ENCODE measurements at places on chromosomes 11 and 22.
A peak's percentile ranks its signal among the peaks of the same experiment; 100 is the strongest.

- peak; percentile 30 for DNase-seq
Measured at GRCh38 chr11:94876645-94877442, 96.5 kb downstream of the CWC15 start.

GRCh38 chr11:34487430-34487829 is 26.2 kb downstream of the ELF5 start:
- DNase-seq = no peak

DNA sequence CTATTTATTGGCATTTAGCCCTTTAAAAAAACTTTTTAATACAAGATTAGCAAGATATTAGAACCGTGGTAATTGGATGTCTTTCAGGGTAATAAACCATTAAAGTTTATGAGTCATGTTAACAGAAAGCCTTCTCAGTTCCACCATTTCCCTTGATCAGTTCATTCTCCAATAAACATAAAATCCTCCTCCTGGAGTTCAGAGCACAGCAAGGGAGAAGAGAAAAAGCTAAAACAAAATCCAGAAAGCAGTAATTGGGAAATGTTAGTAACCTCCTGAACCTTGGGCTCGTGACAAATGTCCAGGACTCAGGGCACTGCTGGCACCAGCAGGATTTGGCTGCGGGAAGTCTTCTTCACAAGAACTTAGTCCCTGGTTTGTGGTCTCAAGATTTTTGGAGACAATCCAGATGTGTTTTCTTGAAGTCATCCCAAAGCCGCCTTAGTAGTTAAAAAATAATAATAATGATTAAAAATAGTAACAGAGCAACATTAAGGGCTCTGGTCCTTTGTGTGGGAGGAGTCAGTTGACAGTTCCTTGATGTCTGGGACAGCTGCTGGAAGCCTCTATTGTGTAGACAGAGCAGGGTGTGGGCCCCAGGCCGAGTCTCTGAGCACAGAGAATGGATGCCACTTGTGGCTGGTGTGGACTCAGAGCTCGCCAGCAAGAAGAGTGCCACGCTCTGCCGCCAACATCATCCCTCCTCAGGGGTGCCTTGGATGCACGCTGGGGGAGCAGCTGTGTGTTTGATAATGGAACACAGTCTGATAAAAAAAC is 43.4 kb upstream of the PITPNB start:
- DNase-seq = no peak

DNA sequence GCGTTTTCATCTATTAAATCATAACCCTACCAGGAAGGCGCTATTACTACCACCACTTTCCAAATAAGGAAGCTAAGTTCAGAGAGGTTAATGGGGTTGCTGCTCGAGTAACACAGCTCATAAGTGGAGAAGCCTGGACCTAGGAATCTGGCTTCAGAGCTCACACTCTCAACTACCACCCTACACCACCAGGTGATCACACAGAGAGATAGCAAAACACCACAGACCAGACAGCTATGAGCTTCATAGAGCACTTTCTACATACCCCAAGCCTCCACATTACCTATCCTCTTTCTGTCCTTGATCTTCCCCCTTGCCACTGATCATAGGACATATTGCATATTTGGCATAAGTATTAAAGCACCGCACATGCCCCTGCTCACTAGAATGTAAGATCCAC is 65.4 kb downstream of the TIMP3 start:
- DNase-seq = no peak

DNA sequence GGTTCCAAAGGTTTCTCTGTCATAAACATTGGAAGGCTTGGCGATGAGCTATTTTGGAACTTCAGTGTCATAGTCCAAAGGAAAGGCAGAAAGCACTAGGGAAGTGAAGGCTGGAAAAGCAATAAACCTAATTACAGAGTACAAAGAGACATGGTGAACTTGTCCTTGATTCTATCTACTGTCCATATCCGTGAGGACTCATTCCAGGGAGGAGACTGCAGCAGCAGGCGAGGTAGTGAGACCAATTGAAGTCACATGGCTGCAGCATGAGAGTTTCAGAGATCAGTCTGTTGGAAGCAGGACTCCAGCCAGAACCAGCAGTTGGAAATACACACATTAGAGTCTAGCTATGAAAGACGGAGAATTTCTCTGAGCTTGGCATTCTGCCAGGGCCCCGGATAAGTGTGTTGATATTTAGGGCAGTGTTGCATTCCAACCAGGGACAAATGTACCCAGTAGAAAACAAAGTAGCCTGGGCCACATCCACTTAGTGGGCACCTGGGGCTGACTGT is 54.1 kb upstream of the ARHGAP42 start:
- DNase-seq = no peak

DNA sequence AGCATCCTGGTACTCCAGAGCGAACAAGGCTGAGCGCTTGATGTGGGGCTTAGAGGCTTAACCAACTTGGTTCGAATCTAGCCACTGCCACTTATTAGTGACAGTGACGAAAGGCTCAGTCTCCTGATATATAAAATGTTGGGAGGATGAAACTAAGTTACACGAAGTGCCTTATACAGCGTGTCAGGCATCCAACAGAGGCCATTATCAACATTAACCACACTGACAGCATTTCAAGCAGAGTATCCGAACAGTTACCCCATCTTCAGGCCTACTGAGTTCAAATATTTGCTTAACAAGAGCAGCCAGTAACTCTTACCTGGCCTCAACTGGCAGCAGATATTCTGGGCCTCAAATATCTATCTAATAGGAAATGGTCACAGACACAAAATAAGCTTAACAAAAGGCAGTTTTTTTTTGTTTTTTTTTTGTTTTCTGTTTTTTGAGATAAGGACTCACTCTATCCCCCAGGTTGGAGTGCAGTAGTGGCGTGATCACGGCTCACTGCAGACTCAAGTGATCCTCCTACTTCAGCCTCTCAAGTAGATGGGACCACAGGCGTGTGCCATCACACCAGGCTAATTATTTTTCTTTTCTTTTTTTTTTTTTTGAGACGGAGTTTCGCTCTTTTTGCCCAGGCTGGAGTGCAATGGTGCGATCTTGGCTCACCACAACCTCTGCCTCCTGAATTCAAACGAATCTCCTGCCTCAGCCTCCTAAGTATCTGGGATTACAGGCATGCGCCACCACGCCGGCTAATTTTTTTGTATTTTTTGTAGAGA is 2.9 kb downstream of the SERPIND1 start:
- no peak for DNase-seq

DNA sequence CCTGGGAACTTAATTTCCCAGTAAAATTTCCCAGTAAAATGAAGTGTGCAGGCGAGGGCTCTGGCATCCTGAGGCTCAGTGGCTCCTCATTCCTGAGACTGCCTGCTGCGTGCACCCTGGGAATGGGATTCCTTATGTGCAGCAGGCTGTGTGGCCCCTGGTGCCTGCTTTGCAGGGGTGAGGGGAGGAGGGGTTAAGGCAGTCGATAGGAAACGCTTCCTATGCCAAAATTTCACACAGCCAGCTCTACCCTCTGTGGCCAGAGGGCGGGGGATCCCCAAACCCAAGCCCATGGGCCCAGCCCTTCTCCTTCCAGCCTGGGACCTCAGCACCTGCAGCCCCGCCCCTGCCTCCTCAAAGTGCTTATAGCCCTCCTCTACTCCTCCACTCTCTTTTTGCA is 12.1 kb upstream of the BAIAP2L2 start:
- no peak for DNase-seq

GRCh38 chr11:827897-828192 is at the start of gene CRACR2B:
TSS of gene CRACR2B (plus strand) at chr11:827919. CDS start at chr11:828608, 689 bp downstream.
- DNase-seq = no peak

GRCh38 chr11:2709429-2709828 is 9.6 kb upstream of the KCNQ1OT1 start:
- DNase-seq = no peak

GRCh38 chr22:25494774-25495173 is 69.7 kb upstream of the GRK3 start:
- DNase-seq = no peak

- no peak for DNase-seq
Measured at GRCh38 chr11:65884716-65885092, 3.6 kb downstream of the FIBP start.

GRCh38 chr22:24500277-24500820 is 5.2 kb downstream of the UPB1 start:
- no peak for DNase-seq

GRCh38 chr11:534396-535209 is 773 bp downstream of the HRAS start:
- DNase-seq = no peak

DNA sequence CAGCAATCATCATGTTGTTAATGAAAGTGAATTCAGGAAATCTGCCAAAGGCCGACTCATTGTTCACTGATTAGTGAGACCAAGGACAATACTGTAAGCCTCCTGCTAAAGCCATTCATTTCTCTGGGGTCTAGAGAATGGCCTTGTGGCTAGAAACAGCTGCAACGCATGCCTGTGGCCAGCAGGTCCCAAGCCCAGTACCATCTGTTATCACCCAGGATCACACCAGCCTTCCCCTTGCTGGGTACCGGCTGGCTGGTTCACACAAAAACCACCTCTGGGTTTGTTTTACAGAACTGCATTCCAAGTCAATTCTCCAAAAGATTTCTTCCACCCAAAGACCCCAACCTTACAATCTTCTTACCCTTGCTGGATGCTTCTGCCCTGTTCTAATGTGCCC is 1.1 kb downstream of the PLAAT5 start:
- DNase-seq = no peak

GRCh38 chr11:122491509-122491908 is 164.0 kb upstream of the UBASH3B start:
- DNase-seq = no peak

DNA sequence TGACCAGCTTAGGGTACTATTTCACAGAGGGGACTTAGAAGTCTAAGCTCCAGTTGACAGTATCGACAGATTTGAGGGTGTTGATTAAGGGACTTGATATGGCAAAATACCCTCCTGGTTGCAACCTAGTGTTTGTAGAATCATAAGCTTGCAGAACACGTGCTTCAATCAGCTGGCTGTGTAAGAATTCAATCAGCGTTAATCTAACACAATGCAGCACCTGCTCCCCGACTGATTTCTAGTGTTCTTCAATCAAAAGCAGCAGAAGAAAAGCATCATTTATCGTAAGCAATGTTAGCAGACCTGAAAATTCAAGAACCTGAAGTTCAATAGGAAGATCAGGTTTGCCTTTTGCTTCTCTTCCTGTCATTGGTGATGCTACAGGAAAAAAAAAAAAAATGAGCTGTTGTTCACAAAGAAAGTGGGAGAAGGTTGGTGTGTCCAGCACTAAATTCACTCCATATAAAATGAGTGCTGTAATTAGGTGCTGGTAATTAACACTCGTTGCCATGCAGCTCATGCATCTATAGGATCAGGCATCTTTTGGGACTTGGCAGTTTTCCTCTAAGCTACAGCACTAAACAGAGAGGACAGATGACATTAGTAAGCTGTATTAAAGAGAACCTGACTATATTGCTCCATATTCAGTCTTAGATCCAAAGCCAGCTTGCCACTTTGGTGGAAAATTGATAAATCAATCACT is 840.3 kb downstream of the OPCML start:
- DNase-seq = no peak

GRCh38 chr11:93497596-93497995 is 45.6 kb downstream of the SMCO4 start:
- no peak for DNase-seq

GRCh38 chr11:61752117-61752924 is at the start of gene MYRF:
TSS of gene MYRF (plus strand) at chr11:61752636. CDS start at chr11:61752745, 109 bp downstream.
- no peak for DNase-seq

- no peak for DNase-seq
Measured at GRCh38 chr11:73426219-73426850, 50.1 kb downstream of the RELT start.

DNA sequence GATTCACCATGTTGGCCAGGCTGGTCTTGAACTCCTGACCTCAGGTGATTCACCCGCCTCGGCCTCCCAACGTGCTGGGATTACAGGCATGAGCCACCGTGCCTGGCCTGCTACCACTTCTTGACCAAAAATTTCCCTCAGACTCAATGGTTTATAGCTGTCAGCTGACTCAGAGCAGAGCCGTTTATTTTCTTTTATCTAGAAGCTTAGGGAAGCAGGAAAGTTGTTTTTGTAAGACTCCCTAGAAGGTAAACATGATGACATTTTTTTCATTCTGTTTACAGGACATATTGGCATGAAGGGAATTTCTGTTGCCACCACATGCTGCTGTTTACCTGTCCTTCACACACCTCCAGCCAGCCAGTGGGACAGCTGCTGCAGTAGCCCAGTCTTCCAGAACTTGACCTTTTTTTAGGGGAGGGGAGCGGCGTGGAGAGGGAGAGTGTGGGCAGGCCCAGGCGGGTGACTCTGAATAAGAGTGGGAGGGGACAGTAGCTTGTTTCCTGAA is 56.1 kb upstream of the PTPRJ start:
- DNase-seq = no peak

DNA sequence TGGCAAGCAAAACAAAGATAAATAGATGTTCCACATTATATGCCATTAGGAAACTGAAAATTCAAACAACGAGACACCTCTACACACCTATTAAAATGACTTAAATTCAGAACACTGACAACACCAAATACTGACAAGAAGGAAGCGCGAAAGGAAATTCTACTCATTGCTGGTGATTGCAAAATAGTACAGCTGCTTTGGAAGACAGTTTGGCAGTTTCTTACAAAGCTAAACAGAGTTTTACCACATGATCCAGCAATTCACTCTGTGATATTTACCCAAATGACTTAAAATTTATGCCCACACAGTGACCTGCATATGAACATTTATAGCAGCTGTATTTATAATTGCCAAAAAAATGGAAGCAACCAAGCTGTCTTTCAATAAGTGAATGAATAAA is 232.6 kb downstream of the CASP12 start:
- DNase-seq = no peak

- DNase-seq = no peak
Measured at GRCh38 chr11:59272771-59273372, 60.1 kb upstream of the MPEG1 start.

GRCh38 chr11:7536100-7536499 is 22.3 kb downstream of the PPFIBP2 start:
- no peak for DNase-seq
